ENCODE measurements at places on chromosomes 13 and 19. TPM values are rescaled to one million over a fixed set of nuclear protein-coding genes. Genes with fewer than 3 reads are reported as not detected.
A peak's percentile ranks its signal among the peaks of the same experiment; 100 is the strongest.

ZNF563 gene
- polyA plus RNA-seq: not detected

ZNF665 gene
- polyA plus RNA-seq: not detected

LILRA1 gene
- not detected for polyA plus RNA-seq

SIGLEC12 gene
- not detected for polyA plus RNA-seq

MEIOSIN gene
- 0.04 TPM for polyA plus RNA-seq

PRSS57 gene
- polyA plus RNA-seq: not detected

FPR3 gene
- not detected for polyA plus RNA-seq

TMEM205 gene
- 92.6 TPM for polyA plus RNA-seq

FREM2 gene
- polyA plus RNA-seq: not detected

IGFL3 gene
- 0.66 TPM for polyA plus RNA-seq

ACTMAP gene
- 14.8 TPM for polyA plus RNA-seq

GRCh38 chr19:19459707-19460251, 54.3 kb downstream of the GATAD2A start:
- no peak for DNase-seq

DNA sequence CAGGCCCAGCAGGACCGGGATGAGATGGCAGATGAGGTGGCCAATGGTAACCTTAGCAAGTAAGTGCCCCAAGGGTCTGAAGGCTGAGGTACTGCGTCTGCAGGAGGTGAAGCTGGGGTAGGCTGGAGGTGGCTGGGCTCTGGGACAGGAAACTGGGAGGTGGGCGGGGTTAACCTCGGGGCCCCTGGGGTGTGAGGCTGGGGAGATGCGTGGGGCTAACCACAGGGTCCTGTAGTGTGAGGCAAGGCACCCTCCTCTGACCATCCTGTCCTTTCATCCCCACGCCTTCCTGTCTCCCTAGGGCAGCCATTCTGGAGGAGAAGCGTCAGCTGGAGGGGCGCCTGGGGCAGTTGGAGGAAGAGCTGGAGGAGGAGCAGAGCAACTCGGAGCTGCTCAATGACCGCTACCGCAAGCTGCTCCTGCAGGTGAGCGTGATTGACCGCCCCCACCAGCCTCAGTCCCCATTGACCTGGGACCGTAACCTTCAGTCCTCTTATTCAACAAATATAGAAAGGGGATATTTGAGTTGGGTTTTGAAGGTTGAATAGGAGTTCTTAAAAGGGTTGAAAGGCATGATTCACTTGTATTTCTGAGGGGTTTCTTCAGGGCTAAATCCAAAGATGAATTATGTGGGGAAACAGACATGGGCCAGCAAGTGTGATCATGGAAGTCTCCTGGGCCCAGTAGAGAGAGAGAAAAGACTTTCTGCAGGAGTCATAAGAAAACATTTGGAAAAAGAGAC, 35.7 kb downstream of the KCNC3 start:
- no peak for DNase-seq

- DNase-seq: no peak
These were observed 14.3 kb downstream of the FZR1 start for GRCh38 chr19:3520166-3521103.

GRCh38 chr13:19959141-19959830, 759 bp downstream of the ZMYM2 start:
- DNase-seq: peak; percentile 35

GRCh38 chr19:29645491-29645867, 19.8 kb upstream of the PLEKHF1 start:
- no peak for DNase-seq

GRCh38 chr13:49608651-49609331, 19.5 kb upstream of the ARL11 start:
- DNase-seq: no peak

DNA sequence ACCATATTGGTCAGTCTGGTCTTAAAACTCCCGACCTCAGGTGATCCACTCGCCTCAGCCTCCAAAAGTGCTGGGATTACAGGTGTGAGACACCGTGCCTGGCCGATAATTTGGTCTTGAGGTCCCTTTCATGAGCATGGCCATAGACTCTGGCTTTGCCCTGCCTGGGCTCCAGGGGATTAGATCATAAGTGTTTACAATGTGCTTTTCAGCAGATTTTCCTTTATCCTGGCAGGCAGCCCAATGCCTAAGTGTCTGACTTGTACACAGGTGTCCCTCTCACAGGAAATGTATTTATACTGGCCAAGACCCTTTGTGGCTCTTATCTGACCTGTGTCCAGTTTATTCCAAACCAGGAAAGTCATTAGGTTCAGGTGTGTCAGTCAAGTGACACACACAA, 15.9 kb downstream of the BCAM start:
- DNase-seq: no peak

GRCh38 chr19:34263745-34264237, 9.4 kb downstream of the GARRE1 start:
- DNase-seq: no peak

DNA sequence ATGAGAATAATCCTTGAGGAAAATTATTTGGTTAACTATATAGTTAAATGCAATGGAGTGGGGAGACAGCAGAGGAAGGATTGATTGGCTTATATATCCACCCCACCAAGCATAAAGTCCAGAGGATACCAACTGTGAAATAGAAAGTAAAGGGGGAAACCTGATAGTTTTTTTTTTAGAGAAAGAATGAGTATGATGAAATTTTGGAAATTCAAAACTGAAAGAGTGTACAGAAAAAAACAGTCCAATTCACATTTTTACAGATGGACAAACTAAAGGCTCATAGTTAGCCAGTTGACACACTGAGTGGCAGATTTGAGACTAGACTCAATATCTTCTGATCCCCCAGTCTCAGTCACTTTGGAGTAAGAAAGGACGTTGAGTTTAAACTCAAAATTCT, 51.1 kb downstream of the FNDC3A start:
- no peak for DNase-seq

GRCh38 chr19:42420055-42420544, 7.1 kb downstream of the LIPE start:
- DNase-seq: peak; percentile 100

DNA sequence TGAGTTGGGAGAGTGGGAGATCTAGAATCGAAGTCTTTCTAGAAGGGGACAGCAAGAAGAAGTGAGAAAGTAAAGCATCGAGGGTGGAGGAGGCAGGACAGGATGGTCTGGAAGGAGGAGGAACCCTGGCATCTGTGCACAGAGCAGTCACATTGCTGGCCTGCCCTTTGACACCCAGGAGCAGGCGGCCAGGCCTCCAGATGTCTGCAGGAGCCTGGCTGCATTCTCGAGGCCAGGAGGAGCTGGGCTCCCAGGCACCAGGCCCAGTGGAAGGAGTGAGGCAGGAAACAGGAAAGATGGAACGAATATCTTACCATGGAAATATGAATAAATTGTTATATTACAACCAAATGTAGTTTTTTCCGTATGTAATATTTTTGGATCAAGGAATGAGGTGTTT, 27.7 kb upstream of the ARGLU1 start:
- no peak for DNase-seq

GRCh38 chr13:59873856-59874255, 289.9 kb downstream of the DIAPH3 start:
- no peak for DNase-seq

GRCh38 chr13:24087605-24088225, 72.8 kb upstream of the SPATA13 start:
- DNase-seq: no peak

- no peak for DNase-seq
These were observed 93.3 kb upstream of the DOCK9 start for GRCh38 chr13:99071211-99071610.

GRCh38 chr19:35310811-35311465, 18.0 kb upstream of the CD22 start:
- no peak for DNase-seq

- DNase-seq: no peak
These were observed 2.3 kb upstream of the EPHX3 start for GRCh38 chr19:15234431-15235130.

DNA sequence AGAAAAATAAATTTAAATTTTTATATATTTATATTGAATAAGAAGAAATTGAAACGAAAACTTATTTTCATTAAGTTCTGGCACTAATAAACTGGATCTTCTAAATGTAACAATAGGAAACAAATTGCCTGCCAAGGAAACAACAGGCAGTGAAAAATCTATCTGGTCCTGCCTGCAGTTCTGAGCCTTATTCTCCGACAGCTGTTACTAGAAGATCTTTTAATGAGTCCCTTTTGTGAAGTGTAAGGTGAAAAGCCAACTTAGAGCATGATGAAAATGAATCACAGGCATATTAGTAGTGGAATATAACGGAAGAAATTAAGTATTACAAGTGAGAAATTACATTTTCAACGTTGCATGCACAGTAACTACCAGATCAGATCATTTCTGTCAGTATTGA, 1002.7 kb upstream of the PCDH20 start:
- DNase-seq: no peak

DNA sequence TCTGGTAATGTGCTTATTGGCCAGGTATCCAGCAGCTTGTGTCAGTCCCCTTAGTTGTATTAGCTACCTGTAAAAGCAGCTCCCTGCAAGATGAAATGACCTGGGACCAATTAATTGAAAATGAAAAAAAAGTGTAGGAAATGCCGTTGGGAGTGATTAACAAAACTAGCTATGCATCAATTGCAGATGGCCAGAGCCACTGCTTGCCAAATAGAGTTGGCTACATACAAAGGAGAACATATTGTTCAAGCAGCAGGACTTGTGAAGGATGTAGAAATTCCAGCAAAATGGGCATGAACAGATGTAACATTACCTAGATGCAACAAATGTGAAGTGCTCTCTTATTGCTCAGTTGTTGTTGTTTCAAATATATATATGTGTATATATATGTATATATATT, 300.5 kb downstream of the PCDH17 start:
- DNase-seq: no peak

DNA sequence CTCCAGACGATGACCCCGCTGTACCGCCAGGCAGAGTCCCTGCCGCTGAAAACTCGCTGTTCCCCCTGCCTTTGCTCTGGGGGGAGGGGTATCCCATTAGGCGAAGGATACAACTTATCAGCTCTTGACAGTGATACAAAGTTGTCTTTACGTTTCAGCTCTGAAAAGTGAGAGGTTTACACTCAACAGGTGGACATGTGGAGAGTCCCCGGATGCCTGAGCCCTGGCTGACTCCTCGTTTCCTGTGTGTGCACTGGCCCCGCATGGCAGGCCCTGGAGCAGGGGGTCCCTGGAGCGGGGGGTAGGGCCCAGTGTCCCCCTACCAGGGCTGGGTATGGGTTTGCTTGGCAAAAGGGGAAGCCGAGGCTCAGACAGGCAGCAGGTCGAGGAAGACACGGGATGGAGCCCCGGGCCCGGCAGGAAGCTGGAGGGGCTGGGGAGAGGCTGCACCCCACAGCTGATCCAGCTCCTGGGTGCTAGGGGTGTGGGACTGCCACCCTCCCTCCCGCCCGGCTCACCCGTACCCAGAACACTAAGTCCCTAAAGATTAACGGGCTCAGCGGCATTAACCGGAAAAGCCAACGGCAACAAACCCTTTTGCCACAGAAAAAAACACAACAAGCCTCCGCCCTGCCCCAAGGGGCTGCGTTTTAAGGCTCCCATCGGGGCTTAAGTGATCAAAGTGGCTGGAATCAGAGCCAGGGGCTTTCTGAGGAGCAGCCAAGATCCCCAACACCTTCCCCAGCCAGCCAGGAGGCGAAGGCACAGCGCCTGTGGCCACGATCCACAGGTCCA, 5.6 kb downstream of the TCF3 start:
- no peak for DNase-seq

GRCh38 chr13:30186634-30187415, 120.5 kb downstream of the KATNAL1 start:
- no peak for DNase-seq
